IPS DF 19.7 (cell line): ENCODE measurements at places on chromosomes 16 and 17.

- DNase-seq = no peak
Observed at GRCh38 chr16:73016488-73016830, 31.5 kb downstream of the ZFHX3 start.

- no peak for DNase-seq
Observed at GRCh38 chr16:89805136-89805905, 11.1 kb downstream of the FANCA start.

DNA sequence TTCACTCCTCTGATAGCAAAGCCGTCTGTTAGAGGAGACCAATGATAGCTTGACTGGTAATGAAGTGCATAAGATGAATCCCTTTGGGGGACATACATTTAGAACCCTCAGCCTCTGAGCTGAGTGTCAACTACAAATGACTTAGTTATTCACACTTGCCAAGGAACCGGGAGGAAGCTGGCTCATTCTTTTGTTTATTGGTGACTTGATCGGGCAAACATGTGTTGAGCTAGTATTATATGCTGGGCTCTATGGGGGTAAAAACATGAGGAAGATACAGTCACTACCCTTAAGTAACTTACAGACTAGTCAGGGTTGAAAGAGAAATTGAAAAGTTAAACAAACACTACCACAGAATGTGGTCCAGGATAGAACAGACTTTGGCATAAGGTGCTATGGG is 3.0 kb downstream of the CCL16 start:
- no peak for DNase-seq

- no peak for DNase-seq
Observed at GRCh38 chr17:57145347-57145746, 60.3 kb downstream of the AKAP1 start.

GRCh38 chr17:40015998-40016985 is 1.1 kb downstream of the CSF3 start:
- DNase-seq = no peak

- no peak for DNase-seq
Observed at GRCh38 chr17:4326608-4327007, 39.9 kb downstream of the UBE2G1 start.

DNA sequence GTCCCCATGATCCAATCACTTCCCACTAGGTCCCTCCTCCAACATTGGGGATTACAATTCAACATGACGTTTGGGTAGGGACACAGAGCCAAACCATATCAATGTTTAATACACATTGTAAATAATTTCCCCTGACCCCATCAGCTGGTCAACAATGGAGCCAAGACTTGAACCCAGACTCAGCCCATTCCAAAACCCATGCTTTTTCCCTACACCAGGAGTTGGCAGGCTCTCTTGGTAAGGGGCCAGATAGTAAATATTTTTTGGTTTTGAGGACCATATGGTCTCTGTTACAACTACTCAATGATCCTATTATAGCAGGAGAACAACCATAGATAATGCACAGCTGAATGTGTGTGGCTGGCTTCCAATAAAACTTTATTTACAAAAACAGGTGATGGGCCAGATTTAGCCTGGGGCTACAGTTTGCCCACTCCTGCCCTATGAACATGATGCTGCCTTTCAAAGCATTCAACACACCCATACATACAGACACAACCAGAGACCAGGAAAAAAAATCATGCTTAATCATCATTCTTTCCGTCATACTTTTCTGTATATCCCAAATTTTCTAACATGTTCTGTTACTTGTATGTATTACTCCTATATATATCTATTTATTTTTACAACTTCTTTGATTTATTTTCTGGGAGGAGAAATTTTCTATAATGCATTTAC is 22.1 kb upstream of the MSI2 start:
- no peak for DNase-seq

GRCh38 chr17:69909389-69909788 is 165.6 kb upstream of the KCNJ16 start:
- DNase-seq = no peak

DNA sequence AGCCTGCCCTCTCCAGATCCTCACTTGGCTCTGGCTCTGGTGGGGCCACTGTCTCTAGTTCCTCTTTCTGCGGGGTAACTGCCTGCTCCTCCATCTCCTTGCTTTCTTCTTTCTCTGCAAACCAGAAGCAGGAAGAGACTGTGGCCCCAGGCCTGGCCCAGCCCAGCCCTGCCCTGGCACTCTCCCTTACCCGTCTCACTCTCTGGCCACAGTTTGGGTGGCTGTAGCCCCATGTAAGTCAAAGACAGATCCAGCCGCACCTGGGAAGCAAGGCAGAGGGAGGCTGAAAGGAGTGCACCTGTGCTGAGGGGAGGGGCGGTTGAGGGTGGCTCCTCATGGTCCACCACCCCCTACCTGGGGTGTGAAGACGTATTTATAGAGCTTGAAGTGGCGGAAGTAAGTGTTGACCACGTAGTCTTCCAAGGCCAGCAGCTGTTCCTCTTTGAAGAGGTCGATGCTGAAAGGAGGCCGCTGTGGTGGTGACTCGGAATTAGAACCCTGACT is 2.8 kb downstream of the CFAP119 start:
- DNase-seq = no peak

GRCh38 chr16:79644971-79645667 is 44.6 kb upstream of the MAF start:
- no peak for DNase-seq

GRCh38 chr16:86758932-86759331 is 180.6 kb downstream of the FOXL1 start:
- DNase-seq = no peak

DNA sequence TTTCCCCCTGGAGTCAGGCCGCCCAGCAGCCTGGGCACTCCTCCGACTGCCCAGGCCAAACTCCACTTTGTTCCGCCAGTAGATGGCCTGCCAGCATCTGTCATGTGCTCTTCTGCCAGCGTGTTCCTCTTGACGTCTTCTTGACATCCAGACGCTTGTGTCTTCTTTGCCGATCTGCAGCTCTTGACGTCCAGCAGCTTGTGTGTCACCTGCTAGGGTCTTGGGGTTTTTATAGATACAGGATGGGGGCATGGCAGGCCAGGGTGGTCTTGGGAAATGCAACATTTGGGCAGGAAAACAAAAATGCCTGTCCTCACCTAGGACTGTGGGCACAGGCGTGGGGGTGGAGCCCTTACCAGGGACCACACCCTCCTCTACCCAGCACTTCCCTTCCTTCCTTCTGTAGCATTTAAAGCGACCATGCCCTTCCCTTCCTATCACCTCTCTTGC is 88.7 kb downstream of the BMERB1 start:
- no peak for DNase-seq

- DNase-seq = peak; percentile 100
Observed at GRCh38 chr17:35433075-35433894, 985 bp upstream of the SLFN12 start.

DNA sequence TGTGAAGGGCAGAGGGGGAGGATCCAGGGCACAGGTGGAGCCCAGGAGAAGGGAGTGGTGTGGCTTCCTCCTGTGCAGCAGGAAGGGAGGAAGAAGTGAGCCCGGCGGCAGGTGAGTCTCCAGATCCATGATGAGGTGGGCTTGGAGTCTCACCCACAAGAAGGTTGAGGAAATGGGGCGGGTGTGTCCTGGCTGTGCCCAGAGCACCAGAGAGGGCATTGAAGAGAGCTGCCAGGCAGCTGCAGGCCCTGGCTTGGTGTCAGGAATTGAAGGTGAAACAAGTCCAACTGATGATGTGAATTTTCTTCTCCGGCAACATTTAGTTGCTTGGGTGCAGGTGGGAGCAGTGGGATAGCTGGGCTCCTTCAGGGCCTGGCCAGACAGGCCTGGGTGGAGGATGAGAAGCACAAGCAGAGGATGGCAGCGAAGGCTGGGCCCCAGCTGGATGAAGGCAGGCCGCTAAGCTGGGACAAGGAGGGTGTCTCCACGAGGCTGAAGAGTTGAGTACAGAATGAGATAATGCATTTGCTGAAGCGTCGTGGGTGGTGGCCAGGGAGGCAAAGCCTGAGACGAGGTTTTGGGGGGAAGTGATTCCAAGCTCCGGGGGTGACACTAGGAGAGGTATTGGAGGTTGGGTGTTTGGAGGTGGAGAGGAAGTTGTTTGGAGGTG is 18.3 kb downstream of the NT5M start:
- no peak for DNase-seq

DNA sequence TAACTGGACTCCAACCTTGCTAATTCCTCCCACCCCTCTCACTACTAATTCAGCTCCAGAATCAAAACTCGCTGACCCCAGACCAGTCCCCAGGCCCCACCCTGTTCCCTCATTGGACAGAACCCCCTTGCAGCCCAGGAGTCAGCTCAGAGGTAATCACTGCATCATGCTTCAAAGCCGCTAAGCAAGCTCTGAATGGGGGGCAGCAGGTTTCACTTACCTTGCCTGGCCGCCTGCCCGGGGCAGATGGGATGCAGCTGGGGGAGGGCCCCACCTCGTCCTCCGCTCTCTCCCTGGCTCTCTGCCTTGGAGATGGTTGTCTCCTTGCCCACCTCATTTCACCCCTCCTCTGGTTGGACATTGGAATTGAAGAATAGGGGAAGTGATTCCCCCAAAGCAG is 4.8 kb upstream of the NGFR start:
- DNase-seq = no peak

- DNase-seq = no peak
Observed at GRCh38 chr16:73022534-73022933, 25.4 kb downstream of the ZFHX3 start.

GRCh38 chr17:41324180-41325075 is 8.9 kb upstream of the KRTAP17-1 start:
- peak; percentile 42 for DNase-seq

DNA sequence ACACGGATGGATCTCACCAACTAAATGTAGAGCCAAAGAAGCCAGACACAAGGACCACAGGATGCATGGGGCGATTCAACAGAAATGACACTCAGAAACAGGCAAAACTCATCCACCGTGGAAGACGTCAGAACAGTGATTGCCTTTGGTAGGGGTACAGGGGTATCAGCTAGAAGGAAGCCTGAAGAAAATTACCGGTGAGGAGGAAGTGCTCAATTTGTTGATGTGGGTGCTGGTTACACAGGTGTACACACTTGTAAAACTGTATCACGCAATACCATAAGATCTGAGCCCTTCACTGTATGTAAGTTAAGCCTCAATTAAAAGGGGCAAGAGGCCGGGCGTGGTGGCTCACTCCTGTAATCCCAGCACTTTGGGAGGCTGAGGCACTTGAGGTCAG is 226.1 kb downstream of the C16orf78 start:
- no peak for DNase-seq

GRCh38 chr16:87559945-87560344 is 42.4 kb upstream of the JPH3 start:
- DNase-seq = no peak

- DNase-seq = no peak
Observed at GRCh38 chr16:88066680-88067529, 115.7 kb downstream of the BANP start.

DNA sequence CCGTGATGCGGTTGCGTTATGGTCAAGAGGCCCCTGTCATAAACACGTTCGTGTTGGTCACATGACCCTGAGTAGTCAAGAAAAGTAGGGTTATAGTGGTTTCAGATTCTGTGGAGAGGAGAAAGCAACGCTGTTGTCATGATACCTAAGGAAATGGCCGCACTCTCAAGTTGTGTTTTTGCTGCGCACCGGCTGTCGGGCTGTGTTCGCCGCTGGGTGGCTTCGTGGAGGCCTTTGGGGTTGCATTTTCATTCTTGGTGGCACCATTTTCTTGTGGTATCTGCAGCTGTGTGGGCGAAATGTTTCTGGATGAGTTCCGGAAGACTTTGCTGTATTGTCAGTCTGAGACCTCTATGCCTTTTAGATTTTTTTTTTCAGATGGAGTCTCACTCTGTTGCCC is 35.0 kb downstream of the DEF8 start:
- DNase-seq = no peak

DNA sequence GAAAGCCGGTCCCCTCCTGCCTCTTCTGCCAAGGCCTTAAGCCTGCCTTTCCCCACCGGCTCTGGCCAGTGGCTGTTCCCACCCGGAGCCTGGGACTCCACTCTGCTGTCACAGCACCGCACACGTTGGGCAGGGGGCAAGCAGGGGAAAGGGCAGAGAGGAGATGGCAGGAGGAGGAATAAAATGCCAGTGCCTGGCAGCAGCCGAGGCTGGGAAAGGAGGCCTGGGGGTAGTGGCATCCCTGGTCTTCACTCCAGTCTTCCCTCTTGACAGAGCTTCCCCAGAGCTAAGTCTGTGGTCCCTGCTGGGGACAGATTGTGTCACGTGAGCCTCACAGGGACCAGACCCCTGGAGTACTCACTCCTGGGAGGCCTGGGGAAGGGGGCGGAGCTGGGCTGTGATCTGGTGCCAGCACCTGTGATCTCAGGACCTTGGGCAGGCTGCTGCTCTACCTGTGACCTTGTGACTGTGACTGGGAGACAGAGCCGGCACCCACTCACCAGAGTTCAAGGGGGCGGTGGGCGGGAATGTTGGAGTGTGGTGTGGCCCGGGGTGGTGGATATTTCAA is 97.2 kb upstream of the GSE1 start:
- DNase-seq = no peak

GRCh38 chr16:58931436-58931835 is 197.3 kb upstream of the GOT2 start:
- DNase-seq = no peak

DNA sequence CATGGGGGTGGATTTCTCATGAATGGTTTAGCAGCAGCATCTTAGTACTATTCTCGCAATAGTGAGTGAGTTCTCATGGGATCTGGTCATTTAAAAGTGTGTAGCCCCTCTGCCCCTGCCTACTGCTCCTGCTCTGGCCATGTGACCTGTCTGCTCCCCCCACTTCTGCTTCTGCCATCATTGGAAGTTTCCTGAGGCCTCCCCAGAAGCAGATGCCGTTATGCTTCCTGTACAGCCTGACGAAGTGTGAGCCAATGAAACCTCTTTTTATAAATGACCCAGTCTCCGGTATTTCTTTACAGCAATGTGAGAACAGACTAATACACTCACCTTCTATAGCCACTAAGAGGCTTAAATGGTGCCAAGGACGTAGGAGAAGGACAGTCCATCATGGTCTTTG is 51.5 kb downstream of the NOL11 start:
- DNase-seq = no peak

GRCh38 chr17:17491031-17491471 is 5.1 kb downstream of the RASD1 start:
- DNase-seq = no peak

GRCh38 chr16:81350306-81350615 is 35.5 kb downstream of the GAN start:
- no peak for DNase-seq

DNA sequence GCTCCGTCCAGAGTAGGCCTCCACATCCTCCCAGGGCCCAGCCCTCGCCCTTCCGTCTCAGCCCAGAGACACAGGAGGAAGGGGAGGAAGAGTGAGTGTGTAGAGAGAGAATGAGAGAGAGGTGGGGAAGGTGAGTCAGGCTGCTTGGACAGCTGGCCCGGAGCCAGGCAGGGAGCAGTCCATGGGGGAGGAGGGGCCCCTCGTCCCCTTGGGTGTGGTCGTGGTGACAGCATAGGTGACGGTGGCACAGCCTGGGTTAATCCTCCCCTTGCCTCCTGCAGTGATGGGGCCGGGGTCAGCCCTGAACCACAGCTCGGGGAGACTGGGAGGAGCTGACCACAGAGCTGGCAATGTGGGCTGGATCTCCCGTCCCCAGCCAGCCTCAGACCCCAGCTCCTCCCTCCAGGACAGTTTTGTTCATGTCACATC is 36.5 kb downstream of the FA2H start:
- DNase-seq = no peak
